Activated B cell treated with CpG ODN at 0.5 μM for 24 hours (primary cell): ENCODE measurements at places on chromosomes 7 and 10. TPM values are rescaled to one million over a fixed set of nuclear protein-coding genes. Genes with fewer than 3 reads are reported as not detected.

Gene AKAP9
- total RNA-seq, result 54.4 and 58.4 TPM in 2 replicates

Gene MYOF
- total RNA-seq, result 0.09 and 0.15 TPM in 2 replicates

Gene ATOH7
- not detected in 2 replicates for total RNA-seq

Gene SFMBT2
- total RNA-seq, result 18.7 and 19.2 TPM in 2 replicates

Gene IKZF1
- 301 and 325 TPM in 2 replicates for total RNA-seq

Gene NPY4R2
- total RNA-seq, result not detected in 2 replicates

Gene MACROH2A2
- not detected in 2 replicates for total RNA-seq

Gene ANK3
- total RNA-seq, result 4.0 and 4.2 TPM in 2 replicates

Gene PNLIPRP2
- total RNA-seq, result not detected in 2 replicates

Gene BMPER
- total RNA-seq, result not detected in 2 replicates

Gene MEIG1
- total RNA-seq, result 0.49 and 0.54 TPM in 2 replicates

Gene DRGX
- total RNA-seq, result not detected in 2 replicates

Gene TEX47
- total RNA-seq, result not detected in 2 replicates

Gene ENTPD1
- total RNA-seq, result 187 TPM in 2 replicates

Gene PNLIP
- not detected in 2 replicates for total RNA-seq

Gene COL17A1
- total RNA-seq, result not detected in 2 replicates

Gene PILRA
- 2.1 and 2.2 TPM in 2 replicates for total RNA-seq

Gene ZNF503
- total RNA-seq, result not detected in 2 replicates

Gene WEE2
- not detected in 2 replicates for total RNA-seq

Gene EVX1
- not detected in 2 replicates for total RNA-seq
